ENCODE measurements at places on chromosomes 5 and 9.

- no peak for DNase-seq
These were observed 2.6 kb upstream of the FREM1 start for GRCh38 chr9:14912859-14913258.

DNA sequence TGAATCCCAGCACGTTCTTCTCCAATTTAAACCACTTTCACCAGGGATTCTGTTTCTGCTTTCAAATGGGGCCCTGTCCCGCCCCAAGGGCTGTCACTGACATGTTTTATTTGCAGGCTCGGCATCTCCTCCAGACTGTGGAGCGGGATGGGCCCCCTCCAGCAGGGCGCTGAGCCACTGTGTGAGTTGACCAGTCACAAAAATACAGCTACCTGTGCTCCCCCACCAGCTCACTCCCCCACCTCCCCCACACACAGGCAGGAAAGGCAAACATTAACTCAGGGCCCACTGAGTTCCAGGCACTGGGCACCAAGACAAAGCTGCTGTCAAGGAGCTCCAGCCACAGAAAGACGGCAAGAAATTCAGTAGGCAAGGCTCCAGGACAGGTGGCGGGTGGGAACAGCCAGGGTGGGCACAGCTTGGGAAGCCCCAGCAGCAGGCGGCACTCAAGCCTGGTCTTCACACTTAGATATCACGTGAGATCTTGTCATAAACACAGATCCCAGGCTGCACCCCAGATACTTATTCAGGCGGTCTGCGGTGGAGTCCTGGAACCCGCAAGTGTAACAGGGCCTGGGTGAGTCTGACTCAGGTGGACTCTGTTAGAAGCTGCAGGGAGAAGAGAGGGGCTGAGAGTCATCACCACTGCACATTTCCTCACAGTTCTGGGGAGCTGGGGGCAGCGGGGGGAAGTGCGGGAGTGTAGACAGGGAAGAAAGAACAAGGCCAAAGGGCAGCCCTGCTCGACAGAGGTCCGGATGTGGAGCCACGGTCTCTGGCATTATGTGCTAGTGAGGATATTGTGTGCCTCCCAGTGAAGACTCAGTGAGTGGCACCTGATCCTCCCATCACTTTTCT lies 44.7 kb downstream of the OR2V1 start:
- DNase-seq = no peak

DNA sequence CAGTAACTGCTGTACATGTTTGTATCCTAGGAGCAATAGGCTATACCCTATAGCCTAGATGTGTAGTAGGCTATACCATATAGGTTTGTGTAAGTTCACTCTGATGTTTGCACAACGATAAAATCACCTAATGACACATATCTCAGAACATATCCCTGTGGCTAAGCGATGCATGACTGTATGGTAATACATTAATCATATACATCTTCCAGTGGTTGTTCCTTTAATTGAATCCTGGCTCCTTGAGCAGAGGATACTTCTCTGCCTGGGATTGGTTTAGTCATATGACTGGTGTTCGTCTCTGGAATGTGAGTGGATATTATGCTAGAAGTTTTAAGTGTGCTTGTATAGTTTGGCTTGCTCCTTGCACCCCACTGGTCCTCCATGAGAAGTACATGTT lies 425.8 kb downstream of the MAN2A1 start:
- DNase-seq = no peak

GRCh38 chr9:136533775-136534157 lies 12.1 kb downstream of the NOTCH1 start:
- DNase-seq = no peak

- no peak for DNase-seq
These were observed 131.5 kb upstream of the OTULINL start for GRCh38 chr5:14450018-14450524.

DNA sequence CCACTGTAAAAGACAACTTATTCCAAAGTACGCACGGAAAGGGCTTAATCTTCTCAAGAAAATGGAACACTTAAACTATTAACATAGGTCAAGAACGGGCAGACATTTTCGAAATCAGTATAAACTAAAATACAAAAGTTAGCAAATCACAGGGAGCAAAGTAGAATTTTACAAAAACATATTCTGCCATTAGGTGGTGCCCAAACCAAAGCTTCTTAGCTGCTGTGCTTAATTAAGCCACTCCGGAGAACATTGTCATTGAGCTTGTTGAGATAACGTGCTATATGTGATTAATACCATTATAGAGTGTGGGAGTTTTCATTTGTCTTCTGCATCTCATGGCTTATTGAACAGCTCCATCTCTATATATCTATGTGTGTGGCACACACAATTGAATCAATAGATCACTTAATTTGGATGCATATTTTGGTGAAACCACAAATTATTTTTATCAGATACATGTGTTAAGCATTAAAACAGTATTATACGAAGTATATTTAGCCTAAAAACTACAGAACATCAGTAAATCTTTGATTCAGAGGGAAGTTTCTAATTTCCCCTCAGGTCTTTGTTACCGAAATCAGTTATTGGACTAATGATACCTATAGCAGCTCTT lies 23.4 kb downstream of the UBLCP1 start:
- peak; percentile 6 for DNase-seq

- no peak for DNase-seq
These were observed 15.9 kb downstream of the CYSTM1 start for GRCh38 chr5:140190872-140191218.

GRCh38 chr9:129164246-129164930 lies 13.7 kb downstream of the IER5L start:
- peak; percentile 74 for DNase-seq

DNA sequence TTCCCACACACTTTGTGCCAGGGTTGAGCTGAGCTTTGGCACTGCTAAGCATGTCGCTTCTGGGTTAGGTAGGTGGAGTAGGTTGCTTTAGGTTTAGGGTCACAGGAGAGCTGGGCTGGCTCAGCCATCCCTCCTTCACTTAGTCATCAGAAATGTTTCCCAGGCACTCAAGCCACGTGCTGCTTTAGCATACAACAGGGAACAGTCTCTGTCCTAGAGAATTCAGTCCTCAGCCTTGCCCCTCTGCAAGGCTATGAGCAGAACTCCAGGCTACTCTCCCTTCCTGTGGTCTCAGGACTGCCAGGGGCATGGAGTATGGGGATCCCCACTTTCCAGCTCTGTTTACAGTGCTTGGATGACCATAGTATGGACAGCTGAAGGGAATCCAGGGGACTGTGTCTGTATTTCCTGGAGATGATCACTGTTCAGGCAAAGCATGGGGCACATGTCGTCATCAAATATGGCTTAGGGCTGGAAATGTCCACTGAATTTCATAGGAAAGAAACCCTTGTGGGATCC lies 7.5 kb upstream of the ANKRD33B start:
- peak; percentile 63 for DNase-seq

DNA sequence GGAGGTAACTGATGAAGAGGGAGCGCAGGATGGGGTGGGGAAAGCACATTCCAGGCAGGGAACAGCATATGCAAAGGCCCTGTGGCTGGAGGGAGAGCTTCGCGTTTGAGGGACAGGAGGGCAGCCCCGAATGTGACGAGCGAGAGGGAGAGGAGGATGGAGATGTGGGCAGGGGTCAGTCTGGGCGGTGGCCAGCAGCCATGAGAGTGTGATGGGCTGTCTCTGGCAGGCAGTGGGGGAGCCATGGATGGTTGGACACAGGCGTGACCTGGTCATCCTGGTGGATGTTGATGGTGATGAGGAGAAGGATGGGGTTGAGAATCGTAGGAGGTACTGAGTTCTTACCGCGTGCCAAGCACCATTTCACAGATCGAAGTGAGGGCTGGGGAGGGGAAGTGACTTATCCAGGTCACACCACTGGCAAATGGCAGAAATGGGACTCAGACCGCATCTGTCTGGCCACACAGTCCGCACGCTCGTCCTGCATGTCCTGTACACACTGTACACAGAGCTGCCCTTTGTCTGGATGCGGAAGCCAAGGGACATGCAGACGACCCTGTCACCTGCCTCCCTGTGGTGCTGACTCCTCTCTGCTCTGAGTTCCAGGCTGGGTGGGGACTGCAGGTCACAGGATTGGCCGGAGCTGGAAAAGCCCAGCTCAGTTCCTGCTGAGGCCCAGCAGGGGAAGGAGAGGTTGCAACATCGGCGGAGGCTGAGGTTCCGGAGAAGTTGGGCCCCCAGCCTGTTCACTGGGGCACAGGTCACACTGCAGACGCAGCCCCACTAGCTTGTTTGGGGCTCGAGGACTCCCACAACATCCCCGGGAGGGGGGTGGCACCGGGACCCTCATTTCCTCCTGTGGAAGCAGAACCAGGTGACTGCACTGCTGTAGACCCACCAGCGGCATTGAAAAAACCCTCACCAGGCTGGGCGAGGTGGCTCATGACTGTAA lies 165.6 kb upstream of the IER5L start:
- peak; percentile 50 for DNase-seq
